Bone marrow (tissue), 2 donors: ENCODE measurements at places on chromosomes 1 and 21.

- DNase-seq, result no peak
Observed at GRCh38 chr1:4461726-4462290, 192.6 kb upstream of the AJAP1 start.

GRCh38 chr1:66853379-66853778, 52.3 kb upstream of the INSL5 start:
- no peak for DNase-seq

GRCh38 chr1:207417076-207417475, 37.1 kb upstream of the CR2 start:
- no peak for DNase-seq

- DNase-seq, result no peak
Observed at GRCh38 chr1:192579010-192579738, 3.6 kb downstream of the RGS1 start.

DNA sequence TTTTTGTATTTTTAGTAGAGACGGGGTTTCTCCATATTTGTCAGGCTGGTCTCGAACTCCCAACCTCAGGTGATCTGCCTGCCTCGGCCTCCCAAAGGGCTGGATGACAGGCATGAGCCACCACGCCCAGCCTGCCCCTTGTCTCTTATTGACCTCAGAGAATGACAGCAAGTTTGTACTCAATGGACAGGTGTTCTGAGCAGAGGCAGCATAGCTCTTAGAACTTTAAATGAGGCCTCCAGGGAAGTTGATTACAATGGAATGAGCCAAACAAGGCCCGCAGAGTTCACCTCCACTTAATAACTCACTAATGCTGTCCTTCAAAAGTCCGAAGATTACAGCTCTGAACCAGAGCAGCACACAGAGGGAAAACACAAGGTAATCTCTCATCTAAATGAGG, 10.9 kb downstream of the TMPRSS2 start:
- no peak for DNase-seq

DNA sequence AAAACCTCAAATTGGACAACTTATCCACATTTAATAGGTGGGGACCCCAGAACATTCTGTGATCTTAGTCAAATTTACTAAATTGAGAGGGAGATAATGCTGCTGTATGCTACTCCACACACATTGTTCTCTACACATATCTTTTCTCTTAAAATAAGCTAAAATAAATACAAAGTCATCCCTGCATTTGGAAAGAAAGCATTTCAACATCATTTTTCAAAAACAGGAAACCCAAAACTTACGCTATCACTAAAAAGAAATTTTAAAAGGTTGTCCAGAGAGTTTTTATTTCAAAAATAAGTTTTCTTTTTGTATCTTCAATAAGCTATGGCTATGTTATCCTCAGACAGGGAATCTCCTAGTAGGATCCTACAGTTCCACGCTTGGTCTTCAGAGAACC, 19.5 kb upstream of the OR6N2 start:
- DNase-seq, result no peak

- no peak for DNase-seq
Observed at GRCh38 chr1:204206121-204206520, 7.7 kb downstream of the GOLT1A start.

- DNase-seq, result no peak
Observed at GRCh38 chr1:119779869-119780356, 11.2 kb upstream of the HMGCS2 start.

GRCh38 chr1:154350383-154350782, 25.1 kb downstream of the ATP8B2 start:
- no peak for DNase-seq

GRCh38 chr21:38311765-38312164, 55.0 kb downstream of the KCNJ15 start:
- no peak for DNase-seq

GRCh38 chr21:45202344-45202743, 85.4 kb downstream of the POFUT2 start:
- no peak for DNase-seq

GRCh38 chr21:42081931-42082381, 10.8 kb downstream of the UMODL1 start:
- no peak for DNase-seq

DNA sequence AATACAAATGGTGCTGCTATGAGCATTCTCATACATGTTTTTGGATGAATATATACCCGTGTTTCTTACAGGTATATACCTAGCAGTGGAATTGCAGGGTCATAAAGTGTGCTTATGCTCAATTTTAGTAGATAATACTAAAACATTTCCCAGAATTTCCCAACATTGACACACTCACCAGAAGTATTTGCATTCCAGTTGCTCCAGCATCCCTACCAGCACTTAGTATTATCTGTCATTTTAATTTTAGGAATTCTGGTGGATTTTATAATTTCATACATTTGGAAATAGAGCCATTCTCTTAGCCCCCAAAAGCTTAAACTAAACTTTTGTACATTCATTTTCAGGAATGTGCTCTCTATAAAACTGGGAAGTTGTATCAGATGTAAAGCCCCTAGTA, 67.4 kb upstream of the ZNF326 start:
- no peak for DNase-seq

- no peak for DNase-seq
Observed at GRCh38 chr1:64967381-64967780, 1.0 kb upstream of the JAK1 start.

DNA sequence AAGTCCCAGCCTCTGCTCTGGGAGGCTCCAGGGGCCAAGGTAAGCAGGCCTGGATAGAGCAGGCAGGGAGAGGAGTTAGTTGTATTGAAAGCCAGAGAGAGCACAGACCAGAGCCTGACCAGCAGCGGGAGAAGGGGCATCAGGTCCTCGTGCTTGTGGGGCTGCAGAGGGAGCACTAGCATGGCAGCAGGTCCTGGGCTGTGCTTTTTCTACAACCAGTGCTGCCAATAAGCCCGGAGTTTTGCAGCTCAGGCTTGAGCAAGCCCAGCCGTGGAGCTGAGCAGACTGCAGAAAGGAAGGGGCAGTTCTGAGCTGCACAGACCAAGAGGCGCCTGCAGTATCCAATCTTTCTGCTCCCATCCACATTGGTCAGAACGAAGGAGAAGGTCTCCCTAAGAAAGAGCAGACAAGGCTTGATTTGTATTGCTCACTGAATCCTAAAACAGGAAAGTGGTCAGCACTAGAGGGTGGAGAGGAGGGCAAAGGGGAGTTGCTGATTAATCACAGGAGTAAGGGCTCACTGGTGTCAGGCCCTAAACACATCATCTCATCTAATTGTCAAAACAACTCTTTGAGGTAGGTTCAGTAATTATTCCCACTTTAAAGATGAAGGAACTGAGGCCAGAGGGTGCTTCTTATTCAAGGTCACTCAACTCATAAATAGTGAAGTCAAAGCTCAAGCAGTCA, 2.7 kb downstream of the DENND2D start:
- DNase-seq, result no peak

GRCh38 chr21:15749861-15750159, 20.0 kb downstream of the USP25 start:
- DNase-seq, result no peak

GRCh38 chr1:202213361-202214088, 19.9 kb downstream of the LGR6 start:
- DNase-seq, result no peak

- DNase-seq, result no peak
Observed at GRCh38 chr1:226778657-226779058, 39.6 kb upstream of the ITPKB start.

- DNase-seq, result no peak
Observed at GRCh38 chr1:11581445-11581991, 72.7 kb downstream of the FBXO2 start.

- no peak for DNase-seq
Observed at GRCh38 chr1:36258960-36259344, 34.7 kb downstream of the THRAP3 start.

DNA sequence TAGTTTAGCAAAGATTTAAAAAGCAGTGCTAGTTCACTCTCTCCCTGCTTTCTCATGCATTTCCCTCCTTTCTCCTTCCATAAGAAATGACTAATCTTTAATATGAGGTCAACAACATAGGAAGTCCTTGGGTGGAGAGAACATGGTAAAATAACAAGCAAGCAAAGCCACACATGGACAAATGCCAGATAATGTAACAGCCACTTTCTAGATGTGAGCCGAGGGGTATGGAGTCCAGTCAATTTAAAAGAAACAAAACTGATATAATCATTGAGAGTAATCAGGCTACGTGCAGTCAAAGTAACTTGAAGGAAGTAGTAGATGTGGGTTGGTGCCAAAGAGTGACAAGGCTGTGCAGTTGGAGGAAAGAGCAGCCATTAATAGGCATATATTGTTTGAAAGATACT, 69.6 kb downstream of the DUSP10 start:
- DNase-seq, result no peak

- DNase-seq, result no peak
Observed at GRCh38 chr1:221555689-221556433, 186.0 kb downstream of the DUSP10 start.

GRCh38 chr1:234554218-234554697, 55.7 kb downstream of the IRF2BP2 start:
- no peak for DNase-seq

- DNase-seq, result no peak
Observed at GRCh38 chr1:17020502-17020901, 8.8 kb upstream of the ATP13A2 start.

- no peak for DNase-seq
Observed at GRCh38 chr1:85983316-85983715, 173.3 kb downstream of the COL24A1 start.

- no peak for DNase-seq
Observed at GRCh38 chr1:166129006-166129405, 37.8 kb downstream of the FAM78B start.

DNA sequence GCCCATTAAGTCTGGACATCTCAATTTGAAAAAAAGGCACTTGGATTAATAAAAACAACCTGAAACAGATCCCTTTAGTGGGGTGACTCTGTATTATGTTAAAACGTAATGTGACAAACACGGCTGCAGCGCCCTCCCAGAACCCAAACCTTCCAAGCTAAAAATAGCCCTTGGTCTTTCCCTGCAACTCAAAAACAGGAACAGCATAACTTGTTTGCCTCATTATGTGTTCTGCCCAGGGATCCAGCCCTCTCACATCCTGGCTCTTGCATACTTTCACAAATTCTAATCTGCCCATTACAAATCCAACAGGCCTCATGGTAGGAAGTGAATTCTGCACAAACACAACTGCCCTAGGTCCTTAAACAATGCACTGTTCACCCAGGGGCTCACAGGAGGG, 94.7 kb upstream of the GADD45A start:
- DNase-seq, result no peak

- no peak for DNase-seq
Observed at GRCh38 chr1:226535666-226536065, 12.9 kb upstream of the STUM start.

- DNase-seq, result no peak
Observed at GRCh38 chr21:38802050-38803026, 3.4 kb upstream of the ETS2 start.

- DNase-seq, result peak; percentile 37
Observed at GRCh38 chr21:45140346-45140940, 66.1 kb downstream of the ADARB1 start.

DNA sequence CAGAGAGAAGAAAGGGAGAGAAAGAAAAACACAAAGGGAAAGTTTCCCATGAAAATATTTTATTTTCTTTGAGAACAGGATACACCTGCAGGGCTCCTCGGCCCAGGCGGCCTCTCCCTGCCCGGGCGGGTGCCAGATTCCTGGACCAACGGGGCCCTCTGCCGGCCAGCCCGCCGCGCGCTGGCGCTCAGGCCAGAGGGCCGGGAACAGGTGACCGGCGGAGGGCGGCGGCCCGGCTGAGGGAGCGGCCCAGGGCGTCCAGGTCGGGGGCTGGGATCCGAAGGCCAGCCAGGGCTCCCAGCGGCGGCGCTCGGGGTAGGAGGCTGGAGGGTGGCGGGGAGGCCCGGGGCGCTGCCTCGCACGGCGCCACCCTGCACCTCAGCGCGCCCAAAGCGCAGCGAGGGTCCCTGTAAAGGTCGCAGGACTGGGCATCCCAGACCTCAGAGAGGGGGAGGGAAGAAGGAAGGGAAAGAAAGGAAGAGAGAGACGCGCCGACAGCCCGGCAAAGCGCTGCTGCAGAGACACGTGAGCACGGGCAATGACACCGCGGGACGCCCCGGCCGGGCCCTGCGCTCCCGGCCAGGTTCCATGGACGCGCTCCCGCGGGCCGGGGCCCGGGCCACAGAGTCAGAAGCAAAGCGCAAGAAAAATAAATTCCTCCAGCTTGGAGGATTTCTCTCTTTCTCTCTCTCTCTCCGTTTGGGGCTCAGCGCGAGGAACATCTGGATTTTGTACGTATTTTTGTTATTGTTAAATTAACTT, 927 bp downstream of the WNT9A start:
- DNase-seq, result no peak

- no peak for DNase-seq
Observed at GRCh38 chr1:94004924-94005323, 95.7 kb upstream of the GCLM start.

DNA sequence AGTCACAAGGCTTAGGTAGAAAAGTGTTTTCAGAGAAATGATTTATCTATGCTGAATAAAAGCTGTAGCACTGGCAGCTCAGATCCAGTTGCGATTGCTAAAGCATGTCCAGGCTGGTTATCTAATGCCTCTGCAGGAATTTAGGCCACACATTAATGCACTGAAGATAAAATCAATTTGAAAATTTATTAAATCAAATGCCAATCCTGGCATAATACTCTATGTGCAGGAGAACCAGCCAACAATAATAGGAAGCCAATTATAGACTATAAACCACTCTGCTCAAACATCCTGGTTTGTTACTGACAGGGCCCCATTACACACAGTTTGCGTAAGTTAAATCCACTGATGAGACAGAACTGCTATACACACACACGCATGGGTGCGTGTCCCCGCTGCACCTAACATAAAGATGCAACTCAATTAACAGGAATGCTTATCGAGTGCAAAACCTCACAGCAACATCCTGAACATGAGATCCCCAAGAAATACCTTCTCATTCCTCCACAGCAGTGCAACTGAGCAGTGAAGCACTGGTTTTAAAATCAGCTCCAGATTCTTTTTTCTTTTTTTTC, 40.6 kb downstream of the PTP4A2 start:
- no peak for DNase-seq

- DNase-seq, result no peak
Observed at GRCh38 chr1:16724718-16725438, 15.4 kb upstream of the RNU1-4 start.

DNA sequence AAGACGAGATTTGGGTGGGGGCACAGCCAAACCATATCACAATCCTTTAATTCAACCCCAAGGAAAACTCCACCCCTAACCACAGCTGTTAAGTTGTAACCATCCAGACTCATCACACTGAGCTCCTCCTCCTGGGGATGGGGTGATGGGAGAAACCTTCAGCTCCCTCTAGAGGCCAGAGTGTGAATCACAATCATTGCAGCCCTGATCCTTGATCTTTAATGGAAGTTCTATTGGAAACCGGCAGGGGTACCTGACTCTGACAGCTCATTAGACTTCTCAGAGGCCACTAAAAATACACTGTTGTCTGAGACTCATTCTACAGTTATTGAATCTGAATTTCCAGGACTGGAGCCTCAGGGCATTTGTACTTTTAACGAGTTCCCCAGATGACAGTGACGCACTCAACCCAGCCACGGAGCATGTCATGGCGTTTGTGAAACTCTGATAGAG, 127.2 kb downstream of the IGSF21 start:
- peak; percentile 13 for DNase-seq

- no peak for DNase-seq
Observed at GRCh38 chr21:36470294-36470693, 9.6 kb downstream of the CLDN14 start.
